T-cell (primary cell): ENCODE measurements at places on chromosomes 16 and 17. TPM values are rescaled to one million over a fixed set of nuclear protein-coding genes. Genes with fewer than 3 reads are reported as not detected.

Gene CDIP1
- 28.6 TPM for total RNA-seq

Gene TBC1D3I
- total RNA-seq: 0.30 TPM

Gene ABCC11
- 0.25 TPM for total RNA-seq

Gene CCL8
- not detected for total RNA-seq

Gene HOXB8
- total RNA-seq: not detected

Gene LITAFD
- total RNA-seq: not detected

Gene CCDC144A
- 22.3 TPM for total RNA-seq
